ENCODE measurements at places on chromosomes 3 and 15. TPM values are rescaled to one million over a fixed set of nuclear protein-coding genes. Genes with fewer than 3 reads are reported as not detected.

EIF1B gene
- 55.7 TPM for polyA plus RNA-seq

DNA sequence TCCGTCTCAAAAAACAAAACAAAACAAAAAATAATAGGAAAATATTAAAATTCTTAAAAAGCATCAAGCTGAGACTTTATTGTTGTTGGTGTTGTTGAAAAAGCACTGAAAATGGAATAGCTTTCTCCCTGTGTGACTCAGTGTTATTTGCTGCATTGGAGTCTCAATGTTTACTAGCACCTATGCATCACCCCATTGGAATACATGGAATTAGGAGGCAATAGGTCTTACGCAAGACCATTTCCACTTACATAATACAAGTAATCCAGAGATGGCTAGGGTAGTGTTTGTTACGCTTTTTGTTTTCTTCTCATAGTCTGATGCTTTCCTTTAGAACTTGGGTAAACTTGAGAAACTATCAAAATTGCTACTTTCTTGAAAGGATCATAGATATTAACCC lies 15.2 kb downstream of the GXYLT2 start:
- DNase-seq: no peak

GRCh38 chr15:99906793-99907192 lies 173.6 kb upstream of the LYSMD4 start:
- DNase-seq: no peak

GRCh38 chr15:73700041-73700842 lies 16.1 kb downstream of the CD276 start:
- DNase-seq: peak; percentile 84

DNA sequence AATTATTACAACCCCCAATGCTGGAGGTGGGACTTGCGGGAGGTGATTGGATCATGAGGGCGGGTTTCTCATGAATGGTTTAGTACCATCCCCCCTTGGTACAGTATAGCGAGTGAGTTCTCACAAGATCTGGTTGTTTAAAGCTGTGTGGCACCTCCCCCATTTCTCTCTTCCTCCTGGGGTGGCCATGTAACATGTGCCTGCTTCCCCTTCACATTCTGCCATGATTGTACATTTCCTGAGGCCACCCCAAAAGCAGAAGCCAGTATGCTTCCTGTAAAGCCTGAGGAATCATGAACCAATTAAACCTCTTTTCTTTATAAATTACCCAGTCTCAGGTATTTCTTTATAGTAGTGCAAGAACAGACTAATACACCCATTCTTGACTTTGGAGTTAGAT lies 20.3 kb upstream of the PROK2 start:
- no peak for DNase-seq

Measured in hindlimb muscle (tissue), 1 donor.